Stimulated activated naive B cell treated with anti-CD40 and anti-IgM and Interleukin-4, amounts not matched to agents 10 μg/mL and 1 μg/mL and 100 μg/mL, for 72 hours (primary cell): ENCODE measurements at places on chromosomes 6 and 20.

DNA sequence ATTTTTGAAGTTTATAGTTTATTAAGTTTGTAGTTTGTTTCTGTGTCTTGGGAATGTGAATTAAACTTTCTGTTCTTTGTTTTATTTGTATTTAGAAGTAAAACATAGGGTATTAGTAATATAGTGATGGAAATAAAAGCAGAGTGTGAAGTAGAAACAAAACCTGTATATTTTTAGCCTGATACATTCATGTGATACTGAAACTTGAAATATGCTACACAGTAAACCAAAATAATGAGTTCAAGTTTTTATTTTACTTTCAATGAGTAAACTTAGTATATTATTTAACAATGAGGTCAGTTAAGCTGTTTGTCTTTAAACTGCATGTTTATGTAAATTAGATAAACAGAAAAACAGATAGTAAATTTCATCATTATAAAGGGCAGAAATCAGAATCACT lies 1592.6 kb downstream of the GRIK2 start:
- no peak for DNase-seq

DNA sequence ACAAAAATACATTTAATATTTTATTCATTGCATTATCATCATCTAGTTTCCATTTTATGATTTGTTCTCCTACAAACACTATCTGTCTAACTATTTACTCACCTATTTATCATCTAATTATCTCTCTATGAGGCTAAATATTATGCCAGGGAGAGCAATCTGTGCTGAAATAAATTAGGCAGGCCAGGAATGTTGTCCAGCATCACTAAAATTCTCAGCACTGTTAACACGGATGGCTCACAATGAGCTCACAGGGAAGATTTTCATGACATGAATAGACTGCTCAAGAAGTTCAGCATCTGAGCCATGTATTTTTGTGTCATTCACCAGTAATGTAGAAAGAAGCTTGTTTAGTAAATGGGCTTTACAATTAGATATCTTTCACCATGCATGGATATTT lies 1277.2 kb downstream of the GRIK2 start:
- no peak for DNase-seq

DNA sequence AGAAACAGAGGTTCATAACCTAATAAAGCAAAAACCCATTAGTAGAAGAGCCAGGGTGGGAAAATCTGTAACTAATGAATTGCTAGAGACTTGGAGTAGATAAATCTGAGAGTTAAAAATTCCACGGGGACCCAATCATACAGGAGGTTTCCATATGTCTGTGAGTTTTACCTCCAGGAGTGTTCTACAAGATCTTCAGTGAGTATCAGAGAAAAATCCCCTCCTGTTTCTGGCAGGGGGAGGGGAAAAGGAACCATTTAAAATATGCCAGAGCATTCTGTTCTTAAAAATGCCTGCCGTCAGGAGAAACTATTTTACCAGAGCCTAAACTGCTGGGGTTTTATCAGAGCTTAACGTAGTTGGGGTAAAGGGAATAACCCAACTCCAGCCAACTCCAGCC lies 54.0 kb upstream of the PLN start:
- DNase-seq: no peak

DNA sequence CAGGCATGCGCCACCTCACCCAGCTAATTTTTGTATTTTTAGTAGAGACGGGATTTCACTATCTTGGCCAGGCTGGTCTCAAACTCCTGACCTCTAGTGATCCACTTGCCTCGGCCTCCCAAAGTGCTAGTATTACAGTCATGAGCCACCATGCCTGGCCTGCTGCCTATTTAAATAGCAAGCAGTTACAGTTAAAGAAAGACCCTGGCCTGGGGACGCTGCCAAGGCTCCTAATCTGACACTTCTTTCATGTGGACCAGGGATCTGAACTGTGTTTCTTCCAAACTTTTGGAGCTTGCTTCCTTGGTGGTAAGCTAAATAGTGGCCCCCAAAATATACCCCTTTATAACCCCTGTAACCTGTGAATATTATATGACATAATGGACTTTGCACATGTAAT lies 15.3 kb downstream of the PPARD start:
- DNase-seq: no peak

DNA sequence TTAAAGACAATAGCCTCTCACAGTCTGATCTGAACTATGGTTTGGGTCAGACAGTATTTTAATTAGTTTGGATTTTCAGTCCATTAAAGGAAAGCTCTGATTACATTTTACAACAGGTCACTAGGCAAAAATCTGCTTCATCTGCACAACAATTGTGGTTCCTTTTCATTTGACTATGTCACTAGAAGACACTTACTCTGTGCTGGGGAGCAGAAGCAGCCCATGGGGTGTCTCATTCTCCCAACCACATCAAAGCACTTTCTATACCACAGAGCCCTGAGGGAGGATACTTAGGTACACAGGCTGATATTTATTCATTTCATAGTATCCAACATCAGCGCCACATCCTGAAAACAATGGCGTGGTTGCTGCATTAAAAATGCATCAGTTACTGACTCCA lies 36.6 kb upstream of the HDAC2 start:
- DNase-seq: no peak

- no peak for DNase-seq
Measured at GRCh38 chr20:39326050-39326449, 363.9 kb downstream of the DHX35 start.

- DNase-seq: peak; percentile 53
Measured at GRCh38 chr20:38987777-38988176, 25.6 kb downstream of the DHX35 start.

GRCh38 chr6:105058316-105058715 lies 101.4 kb downstream of the LIN28B start:
- no peak for DNase-seq

DNA sequence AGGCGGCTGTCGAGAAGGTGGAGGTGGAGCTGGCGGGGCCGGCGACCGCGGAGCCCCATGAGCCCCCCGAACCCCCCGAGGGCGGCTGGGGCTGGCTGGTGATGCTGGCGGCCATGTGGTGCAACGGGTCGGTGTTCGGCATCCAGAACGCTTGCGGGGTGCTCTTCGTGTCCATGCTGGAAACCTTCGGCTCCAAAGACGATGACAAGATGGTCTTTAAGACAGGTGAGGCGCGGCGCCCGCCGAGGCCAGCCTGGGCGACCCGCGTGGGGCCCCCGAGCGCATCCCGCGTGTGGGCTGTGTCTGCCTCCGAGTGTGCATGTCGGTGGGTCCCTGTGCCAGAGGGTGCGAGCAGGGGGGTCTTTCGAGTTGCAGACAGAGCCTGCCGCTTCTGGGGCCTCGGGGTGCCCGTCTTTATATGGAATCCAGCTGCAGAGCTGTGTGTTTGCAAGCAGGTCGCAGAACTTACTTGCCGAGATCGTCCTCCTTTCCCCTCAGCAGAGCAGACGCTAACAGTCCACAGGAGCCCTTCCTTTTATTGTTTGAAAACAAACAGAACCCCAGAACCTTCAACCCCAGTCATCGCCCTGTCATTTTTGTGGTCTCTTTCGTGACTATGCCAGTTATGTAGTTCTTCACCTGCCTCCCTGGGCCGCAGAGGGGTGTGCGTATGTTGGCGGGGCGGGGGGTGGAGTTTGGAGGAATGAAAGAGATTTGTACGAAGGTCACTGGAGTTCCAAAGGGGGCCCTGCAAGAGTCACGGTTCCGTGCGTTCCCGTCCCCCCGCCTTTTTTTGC lies 766 bp downstream of the SLC16A10 start:
- peak; percentile 2 for DNase-seq

DNA sequence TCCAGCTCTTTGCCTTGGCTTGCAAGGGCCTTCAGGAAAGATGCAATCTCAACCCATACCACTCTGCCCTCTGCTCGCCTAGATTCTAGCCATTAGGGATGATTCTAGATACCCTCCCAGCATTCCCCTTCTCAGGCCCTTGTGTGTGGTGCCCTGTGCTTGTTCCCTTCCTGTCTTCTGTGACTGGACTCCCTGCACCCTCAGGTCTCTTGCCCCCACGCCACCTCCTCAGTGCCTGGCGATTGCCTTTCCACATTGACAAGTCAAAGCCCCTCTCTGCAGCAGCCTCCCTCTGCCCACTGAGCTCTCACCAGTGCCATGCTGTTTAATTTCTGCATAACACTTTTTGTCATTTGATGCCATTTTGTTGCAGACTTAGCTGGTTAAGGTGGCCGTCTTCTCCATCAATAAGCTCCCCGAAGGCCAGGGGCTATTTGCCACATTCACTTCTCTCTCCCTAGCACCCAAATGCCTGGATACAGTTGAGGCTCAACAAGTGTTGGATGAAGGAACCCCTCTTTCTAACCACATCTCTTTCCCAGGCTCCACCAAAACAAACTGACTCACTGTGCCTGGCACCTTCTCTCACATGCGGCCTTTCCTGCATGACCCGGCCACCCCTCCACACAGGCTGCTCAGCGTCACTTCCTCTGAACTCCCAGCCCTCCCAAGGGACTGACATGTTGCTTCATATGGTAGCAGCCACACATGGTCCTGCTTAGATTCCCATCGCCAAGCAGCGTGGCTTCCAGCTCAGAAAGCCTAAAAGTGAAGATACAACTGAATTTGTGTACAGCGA lies 4.6 kb upstream of the TXNDC5 start:
- peak; percentile 32 for DNase-seq

- no peak for DNase-seq
Measured at GRCh38 chr6:157611406-157611805, 211.6 kb upstream of the SNX9 start.

- DNase-seq: no peak
Measured at GRCh38 chr6:52360601-52361413, 1.1 kb upstream of the PAQR8 start.

GRCh38 chr6:125486881-125487280 lies 185.1 kb upstream of the HDDC2 start:
- no peak for DNase-seq

- no peak for DNase-seq
Measured at GRCh38 chr6:12348530-12349511, 58.7 kb downstream of the EDN1 start.

DNA sequence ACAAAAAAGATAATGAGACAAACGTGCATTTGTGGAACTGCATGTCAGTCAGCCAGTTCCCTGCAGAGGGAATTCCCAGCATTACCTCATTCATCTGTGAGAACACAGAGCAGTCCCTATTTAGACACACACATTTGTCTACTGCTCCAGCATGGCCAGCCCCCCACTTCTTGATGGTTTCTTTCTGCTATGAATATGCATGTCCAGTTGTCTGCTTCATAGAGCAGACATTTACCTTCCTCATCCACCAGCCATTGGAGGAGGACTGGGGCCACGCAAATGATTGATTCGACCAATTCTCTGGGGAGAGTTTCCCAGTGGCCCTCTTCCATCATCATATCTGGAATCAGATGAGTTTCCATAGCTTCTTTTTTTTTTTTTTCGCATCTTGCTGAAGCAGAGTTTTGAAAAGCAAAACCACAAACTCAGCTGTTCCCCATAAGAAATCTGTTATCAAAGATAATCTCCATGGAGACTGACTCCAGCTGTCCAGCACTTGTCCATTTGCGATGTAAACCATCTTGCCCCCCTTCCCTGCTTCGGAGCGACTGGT lies 11.8 kb downstream of the ENPP1 start:
- DNase-seq: no peak
